ENCODE measurements at places on chromosomes 7 and 10.

DNA sequence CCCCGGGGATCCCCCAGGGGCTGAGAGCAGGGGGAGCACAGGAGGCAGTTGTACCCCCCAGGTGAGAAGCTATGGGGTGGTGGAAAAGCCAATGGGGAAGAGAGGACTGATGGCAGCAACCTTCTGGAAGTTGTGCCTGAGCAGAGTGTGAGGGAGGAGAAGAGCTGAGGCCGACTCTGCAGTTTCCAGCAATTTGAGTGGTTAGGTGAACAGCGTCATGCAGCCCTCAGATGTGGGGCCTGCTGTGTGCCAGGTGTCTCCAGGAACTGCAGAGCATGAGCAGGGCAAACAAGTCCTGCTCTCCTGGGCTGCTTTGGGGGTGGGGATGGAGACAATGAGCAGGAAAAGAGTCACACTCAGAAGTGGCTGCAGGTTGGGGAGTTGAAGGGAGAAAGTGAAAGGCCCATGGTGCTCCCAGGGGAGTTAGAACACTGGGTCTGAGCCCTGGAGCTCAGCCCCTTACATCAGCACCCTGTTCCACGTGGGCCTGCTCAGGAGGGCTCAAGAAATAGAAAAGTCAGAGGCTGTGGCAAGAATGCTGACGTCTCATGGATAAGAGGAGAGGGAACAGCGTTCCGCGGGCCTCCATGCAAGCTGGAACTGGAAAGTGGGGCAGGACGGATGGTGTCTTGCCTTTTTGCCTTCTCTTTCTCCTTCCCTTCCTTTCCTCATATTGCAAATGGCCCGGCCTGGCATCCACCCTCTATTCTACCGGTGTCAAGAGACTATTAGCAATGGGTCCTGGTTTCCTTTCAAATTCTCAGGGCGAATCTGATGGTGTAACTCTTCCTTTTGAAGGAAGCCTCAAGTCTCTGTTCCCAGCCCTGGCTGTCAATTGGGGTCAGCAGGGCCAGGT, 4.0 kb upstream of the AFAP1L2 start:
- DNase-seq = no peak

DNA sequence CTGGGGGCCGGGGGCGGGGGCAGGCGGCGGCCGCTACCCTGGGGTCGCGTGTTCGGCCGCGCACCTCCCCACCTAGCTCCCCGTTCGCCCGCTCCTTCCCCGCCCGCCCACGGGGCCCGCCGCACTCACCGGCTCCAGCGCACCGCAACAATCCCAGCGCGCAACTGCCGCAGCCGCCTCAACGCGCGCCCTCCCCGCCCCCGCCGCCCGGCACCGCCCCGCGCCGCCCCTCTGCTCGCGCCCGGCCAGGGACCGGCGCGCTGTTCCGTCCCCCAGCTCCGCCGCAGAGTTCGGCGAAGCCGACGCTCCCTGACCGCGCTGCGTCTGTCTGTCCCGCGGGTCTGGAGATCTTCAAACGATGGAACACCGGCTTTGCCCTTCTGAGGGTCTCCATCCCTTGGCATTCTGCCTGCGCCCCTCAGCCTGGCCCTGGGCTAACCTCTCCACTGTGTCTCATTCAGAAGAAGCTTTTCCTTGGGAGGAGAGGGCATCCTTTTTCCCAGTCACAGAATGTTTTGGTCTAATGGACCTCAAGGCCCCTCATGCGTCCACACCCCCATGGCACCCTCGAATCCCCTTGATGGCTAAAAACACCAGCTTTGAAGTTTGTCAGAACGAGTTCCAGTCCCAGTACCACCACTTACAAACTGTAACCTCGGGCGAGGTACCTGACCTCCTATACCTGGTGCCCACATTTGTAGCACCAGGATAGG, at the start of gene NT5C2:
NT5C2 (minus strand) TSS at position 166 of the 713 bp plus-strand sequence. CDS start 18,314 bp downstream, outside the sequence.
- DNase-seq = peak; percentile 63

GRCh38 chr10:5583525-5584175, 58.9 kb downstream of the CALML3 start:
- DNase-seq = no peak

- DNase-seq = peak; percentile 29
These were observed 180.3 kb downstream of the DNAJB6 start for GRCh38 chr7:157516911-157517781.

- no peak for DNase-seq
These were observed 1.1 kb upstream of the CSGALNACT2 start for GRCh38 chr10:43136995-43137716.

GRCh38 chr7:158827411-158828132, 1.7 kb downstream of the ESYT2 start:
- no peak for DNase-seq

- DNase-seq = no peak
These were observed 210.9 kb downstream of the CUX1 start for GRCh38 chr7:102028206-102028826.

- DNase-seq = no peak
These were observed 95.1 kb downstream of the NRBF2 start for GRCh38 chr10:63228237-63228636.

- no peak for DNase-seq
These were observed 162.9 kb downstream of the SH3PXD2A start for GRCh38 chr10:103692436-103692951.

DNA sequence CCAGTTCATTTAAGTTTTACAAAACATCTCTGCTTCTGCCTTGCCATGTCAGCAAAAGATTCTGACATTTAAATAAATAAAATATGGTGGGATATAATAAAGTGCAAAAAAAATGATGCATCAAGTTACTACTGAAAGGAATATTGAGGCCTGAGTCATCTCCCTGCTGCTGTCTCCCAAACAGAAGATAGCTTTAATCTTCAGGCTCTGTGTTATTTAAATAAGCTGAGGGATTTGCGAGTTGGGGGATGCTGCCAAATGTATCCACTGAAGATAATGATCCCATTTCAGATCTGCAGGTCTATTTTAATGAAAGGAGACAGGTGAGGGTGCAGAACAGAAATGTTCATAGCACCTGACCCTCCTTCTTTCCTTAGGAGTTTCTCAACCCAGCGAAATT, 720.8 kb downstream of the AUTS2 start:
- DNase-seq = no peak

GRCh38 chr7:90897961-90898469, 301.9 kb downstream of the CDK14 start:
- no peak for DNase-seq

- no peak for DNase-seq
These were observed 105.3 kb downstream of the PLXDC2 start for GRCh38 chr10:19921300-19922140.

- no peak for DNase-seq
These were observed 55.2 kb downstream of the NRP1 start for GRCh38 chr10:33279276-33279675.

DNA sequence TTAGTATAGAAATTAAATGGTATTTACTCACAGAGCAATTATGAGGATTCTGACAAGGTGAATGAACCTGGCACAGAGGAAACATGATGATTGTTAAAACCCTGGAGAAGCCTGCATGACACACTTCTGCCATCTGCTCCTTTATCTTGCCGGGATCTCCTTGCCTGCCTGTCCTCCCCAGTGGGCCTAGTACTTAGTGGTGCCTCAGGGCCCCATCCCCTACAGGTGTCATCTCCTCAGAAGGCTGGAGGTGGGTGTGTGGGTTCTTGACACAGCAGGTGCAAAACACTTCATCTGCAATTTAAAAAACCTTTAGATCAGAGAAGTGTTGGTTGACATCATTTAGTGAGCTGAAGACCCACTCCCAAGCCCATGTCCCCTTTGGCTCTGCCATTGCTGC, 261.2 kb downstream of the ADRA2A start:
- DNase-seq = no peak

GRCh38 chr10:11119843-11120242, 102.2 kb downstream of the CELF2 start:
- DNase-seq = no peak

DNA sequence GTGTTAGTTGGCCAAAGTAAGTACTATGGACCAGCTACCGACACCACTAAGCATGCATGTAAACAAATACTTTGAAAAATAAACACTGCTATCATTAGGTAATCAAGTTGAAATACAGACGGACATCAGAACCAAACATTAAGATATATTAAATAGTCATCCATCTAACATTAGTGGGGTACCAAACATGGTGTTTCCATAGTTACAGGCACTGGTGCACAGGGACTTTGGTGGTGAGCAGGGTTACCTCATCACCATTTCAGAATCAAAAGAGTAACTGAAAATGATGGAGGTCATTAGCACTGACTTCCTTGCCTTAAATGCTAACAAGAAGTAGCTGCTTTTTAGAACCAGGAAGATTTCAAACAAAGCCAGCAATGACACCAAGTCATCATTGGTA, 23.9 kb downstream of the EBLN1 start:
- DNase-seq = no peak

DNA sequence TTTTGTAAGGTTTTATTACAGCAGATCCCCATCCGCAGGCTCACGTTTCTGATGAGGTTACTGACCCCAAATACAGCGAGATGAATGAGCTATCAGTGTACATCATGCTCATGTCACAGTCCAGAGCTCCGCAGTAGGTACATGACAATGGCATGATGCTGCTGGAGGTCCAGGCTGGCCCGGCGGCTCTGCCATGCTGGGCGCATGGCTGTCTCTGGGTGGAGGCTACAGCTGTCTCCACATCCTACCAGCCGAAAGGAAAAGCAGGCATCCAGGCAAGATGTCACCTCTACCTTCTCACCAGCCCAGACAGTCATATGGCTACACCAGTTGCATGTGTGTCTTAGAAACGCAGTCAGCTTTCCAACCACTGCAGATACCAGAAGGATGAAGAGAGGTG, 90.9 kb upstream of the RNF32 start:
- DNase-seq = no peak

DNA sequence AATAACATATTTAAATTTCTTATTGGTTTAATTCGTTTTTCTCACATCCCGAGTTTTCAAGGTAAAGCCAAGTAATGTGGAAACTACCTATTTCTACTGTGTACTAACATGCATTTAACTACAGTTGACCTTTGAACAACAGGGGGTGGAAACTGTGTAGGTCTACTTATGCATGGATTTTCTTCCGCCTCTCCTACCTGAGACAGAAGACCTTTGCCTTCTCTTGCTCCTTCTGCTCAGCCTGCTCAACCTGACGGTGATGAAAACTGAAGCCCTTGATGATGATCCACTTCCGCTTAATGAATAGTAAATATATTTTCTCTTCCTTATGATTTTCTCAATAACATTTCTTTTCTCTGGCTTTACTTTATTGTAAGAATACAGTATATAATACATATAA, 18.5 kb downstream of the MEOX2 start:
- DNase-seq = no peak

GRCh38 chr10:67676208-67676825, 19.7 kb downstream of the CTNNA3 start:
- no peak for DNase-seq

DNA sequence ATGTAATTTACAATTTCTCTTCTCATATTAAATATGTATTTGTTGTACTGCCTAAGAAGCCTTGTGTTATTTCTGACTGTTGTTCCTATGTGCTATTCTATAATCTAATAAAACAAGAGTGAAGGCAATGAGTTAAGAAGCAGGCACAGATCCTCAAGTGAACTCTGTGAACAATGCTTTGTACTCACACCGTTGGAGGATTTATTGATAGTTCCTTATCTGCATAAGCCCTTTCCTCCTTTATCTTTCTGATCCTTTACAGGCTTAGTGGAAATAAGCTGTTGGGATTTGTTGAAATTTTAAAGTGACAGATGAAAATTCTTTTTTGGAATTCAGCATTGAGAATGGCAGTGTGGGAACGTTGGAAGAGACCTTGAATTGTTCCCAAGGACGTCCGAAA, 329.6 kb upstream of the NPVF start:
- DNase-seq = no peak

- DNase-seq = no peak
These were observed 4.5 kb downstream of the CPA2 start for GRCh38 chr7:130270947-130271800.

GRCh38 chr7:7862393-7862792, 106.2 kb upstream of the GLCCI1 start:
- no peak for DNase-seq

DNA sequence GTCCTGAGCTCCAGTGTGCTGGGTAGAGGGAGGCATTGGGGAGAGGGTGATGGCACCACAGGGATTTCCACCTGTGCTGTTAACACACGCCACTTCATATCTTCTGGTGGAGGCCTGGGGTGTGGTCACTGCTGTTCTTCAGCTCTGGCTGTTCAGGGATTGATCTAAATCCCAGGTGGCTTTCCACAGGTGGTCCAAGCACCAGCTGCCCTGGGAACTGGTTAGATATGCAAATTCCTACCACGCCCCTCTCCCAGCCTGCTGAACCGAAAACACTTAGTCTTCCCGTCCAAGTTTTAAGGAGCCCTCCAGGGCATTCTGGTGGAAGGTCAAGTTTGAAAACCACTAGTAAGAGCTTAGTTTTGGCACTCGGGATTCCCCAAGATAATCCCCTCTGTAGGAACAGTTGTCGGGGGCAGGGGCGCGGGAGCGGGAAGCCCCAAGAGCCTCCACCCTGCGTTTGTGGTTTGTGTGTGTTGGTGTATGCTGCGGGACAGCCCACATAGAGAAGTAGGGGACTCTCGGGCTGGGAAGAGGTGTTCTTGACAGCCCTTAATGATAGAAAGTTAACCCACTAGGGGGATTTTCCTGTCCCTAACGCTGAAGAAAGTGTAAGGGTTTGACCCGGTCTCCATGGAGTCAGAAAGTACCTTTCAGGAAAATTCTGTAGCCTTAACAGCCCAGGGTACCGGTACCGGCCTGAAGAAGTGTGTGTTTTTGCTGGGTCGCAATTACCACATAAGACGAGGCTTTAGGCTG, 5.1 kb downstream of the DEPP1 start:
- DNase-seq = no peak

DNA sequence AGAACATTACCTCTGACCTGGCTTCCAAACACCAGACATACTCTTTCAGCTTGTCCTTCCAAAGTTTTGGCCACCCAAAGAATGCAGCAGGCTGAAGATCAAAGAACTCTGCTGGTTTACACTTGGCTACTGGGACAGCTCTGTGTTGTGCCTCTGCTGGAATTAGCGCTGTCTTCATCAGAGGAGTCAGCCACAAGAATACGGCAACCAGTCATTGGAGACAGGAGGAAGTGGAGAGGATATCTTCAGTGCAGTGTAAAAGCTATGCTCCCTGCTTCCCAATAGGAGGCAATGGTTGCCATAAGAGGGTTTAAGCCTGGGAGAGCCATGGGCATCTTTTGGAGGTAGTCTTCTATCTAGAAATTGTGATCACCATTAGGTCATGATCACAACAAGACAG, 126.7 kb upstream of the WNT16 start:
- no peak for DNase-seq

DNA sequence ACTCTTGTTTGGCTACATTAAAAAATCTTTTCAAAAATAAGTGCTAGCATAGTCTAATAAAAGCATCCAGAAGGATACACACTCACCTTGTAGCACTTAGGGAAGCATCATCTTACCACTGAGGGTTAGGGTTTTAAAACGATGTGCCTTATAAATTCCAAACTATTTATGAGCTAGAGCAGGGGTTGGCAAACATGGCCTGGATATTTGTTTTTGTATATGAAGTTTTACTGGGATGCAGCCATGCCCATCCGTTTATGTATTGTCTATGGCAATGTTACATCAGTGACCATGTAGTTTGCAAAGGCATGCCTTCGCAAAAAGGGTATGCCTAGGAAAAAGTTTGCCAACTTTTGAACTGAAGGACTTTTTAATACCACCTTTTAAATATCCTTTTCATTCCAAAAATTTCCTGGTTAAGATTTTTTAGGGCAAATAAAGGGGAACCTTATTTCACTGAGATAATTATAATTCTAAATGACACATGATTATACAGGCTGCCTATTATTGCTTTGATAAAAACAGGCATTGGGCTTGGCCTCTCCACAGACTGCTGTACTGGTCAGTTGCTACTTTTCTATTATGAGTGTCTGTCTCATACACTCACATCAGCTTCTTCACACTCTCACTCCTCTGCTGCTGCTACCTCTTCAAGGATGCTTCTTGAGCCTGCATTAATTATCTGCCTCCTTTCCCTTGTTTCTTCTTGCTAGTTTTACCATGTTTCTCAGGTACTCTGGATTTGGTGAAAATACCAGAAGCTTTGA, 30.7 kb downstream of the MTPN start:
- no peak for DNase-seq

Measured in mesothelial cell of epicardium (in vitro differentiated cells).